SK-N-SH (cell line): ENCODE measurements at places on chromosomes 3 and 15. TPM values are rescaled to one million over a fixed set of nuclear protein-coding genes. Genes with fewer than 3 reads are reported as not detected.

The AADACL2 gene
- not detected in 2 replicates for polyA plus RNA-seq

The TRIM71 gene
- polyA plus RNA-seq, result not detected in 2 replicates

The SSUH2 gene
- polyA plus RNA-seq, result 0.18 and 0.26 TPM in 2 replicates

The NKIRAS1 gene
- 8.1 and 10.6 TPM in 2 replicates for polyA plus RNA-seq

The NEK11 gene
- polyA plus RNA-seq, result 4.7 and 6.3 TPM in 2 replicates

The CELSR3 gene
- 10.0 and 11.7 TPM in 2 replicates for polyA plus RNA-seq

The PLA2G4B gene
- 5.3 and 6.1 TPM in 2 replicates for polyA plus RNA-seq

The GAP43 gene
- polyA plus RNA-seq, result 13.6 and 14.0 TPM in 2 replicates
